ENCODE measurements at places on chromosomes 2 and 18. TPM values are rescaled to one million over a fixed set of nuclear protein-coding genes. Genes with fewer than 3 reads are reported as not detected.

DNA sequence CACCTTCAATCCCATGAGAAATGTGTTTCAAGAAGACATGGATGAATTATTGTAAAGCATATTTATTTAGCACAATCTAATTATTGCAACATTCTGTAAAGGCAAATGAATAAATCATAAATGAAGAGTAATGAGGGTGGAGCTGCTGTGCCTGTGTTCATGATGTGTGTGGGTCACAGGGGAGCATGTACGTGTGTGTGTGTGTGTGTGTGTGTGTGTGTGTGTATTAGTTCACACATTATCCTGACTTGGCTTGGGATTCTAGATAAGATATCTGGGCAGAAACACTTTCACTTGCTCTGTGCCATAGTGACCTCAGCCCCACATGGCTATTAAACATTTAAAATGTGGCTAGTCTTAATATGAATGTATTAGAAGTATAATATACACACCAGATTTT lies 361.8 kb downstream of the ALK start:
- DNase-seq = no peak
- H3K36me3 ChIP-seq = no peaks in the 10 kb centered on the region
- no peaks in the 10 kb centered on the region for H3K27me3 ChIP-seq
- H3K4me1 ChIP-seq = no peaks in the 10 kb centered on the region

DNA sequence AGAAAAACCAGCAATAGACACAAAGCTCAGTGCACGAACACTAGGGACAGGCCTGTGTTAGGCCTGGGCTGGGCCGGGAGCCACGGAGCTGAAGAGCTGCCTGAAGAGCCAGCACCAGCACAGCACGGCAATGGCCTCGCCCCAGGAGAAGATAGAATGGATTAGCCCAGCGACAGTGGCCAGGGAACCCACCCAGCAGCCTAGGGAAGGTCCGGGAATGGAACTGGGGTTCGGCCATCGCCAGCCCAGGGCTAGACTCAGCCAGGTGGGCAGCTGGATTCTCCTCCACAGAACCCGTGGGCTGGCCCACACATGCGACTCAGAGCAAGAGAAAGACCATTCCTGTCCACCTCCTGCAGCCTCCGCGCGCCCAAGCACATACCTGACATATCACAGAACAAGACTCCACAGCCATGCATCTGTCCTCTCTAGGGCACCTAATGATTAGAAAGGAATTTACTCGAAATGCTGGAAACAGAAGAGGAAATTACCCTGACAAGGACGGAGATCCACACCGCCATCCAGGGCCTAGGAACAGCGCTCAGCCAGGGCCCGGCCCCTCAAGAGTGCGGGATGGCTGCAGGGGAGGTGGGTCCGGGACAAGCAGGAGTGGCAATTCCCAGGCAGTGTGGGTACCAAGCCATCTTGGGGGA lies 82.8 kb downstream of the TMEM18 start:
- H3K4me1 ChIP-seq = no peaks in the 10 kb centered on the region
- H3K36me3 ChIP-seq = no peaks in the 10 kb centered on the region
- H3K27ac ChIP-seq = no peak overlapping the region
- no peak for DNase-seq

DNA sequence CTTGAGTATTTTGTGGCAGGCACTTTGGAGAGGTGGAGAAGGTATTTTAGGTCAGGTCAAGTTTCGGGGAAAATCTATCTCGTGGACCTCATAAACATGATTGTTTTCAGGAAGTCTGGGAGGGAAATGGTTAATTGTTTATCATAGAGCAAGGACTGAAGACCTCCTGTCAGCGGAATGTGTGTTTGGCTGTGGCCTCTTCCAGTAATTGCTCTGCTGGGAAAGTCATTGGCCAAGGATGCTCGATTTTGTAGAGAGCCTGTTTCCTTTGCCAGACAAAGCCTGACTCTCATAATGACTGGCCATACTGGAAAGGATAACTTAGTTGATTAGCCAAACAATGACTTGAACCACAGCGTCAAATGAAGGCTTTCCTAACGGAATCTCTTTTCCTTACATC lies 30.0 kb downstream of the IL1R2 start:
- no peak overlapping the region for H3K27ac ChIP-seq
- peaks cover 3% of the 10 kb centered on the region for H3K4me1 ChIP-seq
- H3K27me3 ChIP-seq = no peaks in the 10 kb centered on the region
- H3K4me3 ChIP-seq = no peak overlapping the region
- H3K36me3 ChIP-seq = no peaks in the 10 kb centered on the region

DNA sequence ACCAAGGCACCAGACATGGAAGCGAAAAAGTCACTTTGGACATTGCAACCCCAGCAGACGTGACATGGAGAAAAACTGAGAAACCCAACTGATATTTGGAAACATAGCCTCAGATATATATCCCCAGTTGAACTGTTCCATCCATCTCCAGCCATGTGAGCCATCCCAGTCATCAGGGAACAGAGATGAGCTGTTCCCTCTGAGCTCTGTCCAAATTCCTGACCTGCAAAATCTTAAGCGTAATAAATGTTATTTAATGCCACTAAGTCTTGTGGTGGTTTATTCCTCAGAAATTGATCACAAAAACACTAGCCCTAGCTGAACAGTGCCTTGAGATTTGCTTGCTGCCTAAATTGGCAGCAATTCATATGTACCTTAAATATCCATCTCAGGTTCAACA lies 182.8 kb downstream of the NRP2 start:
- H3K4me1 ChIP-seq = no peaks in the 10 kb centered on the region
- no peak overlapping the region for H3K4me3 ChIP-seq
- no peak overlapping the region for H3K27ac ChIP-seq
- no peaks in the 10 kb centered on the region for H3K27me3 ChIP-seq

- H3K27me3 ChIP-seq = no peaks in the 10 kb centered on the region
- peaks cover 22% of the 10 kb centered on the region for H3K4me1 ChIP-seq
- no peaks in the 10 kb centered on the region for H3K36me3 ChIP-seq
- no peak overlapping the region for H3K27ac ChIP-seq
- no peak overlapping the region for H3K4me3 ChIP-seq
Observed at GRCh38 chr2:71742953-71743601, 289.7 kb downstream of the DYSF start.

The SRSF7 gene
- total RNA-seq = 80.8 TPM

GRCh38 chr18:14098428-14098827 lies 33.8 kb downstream of the ZNF519 start:
- DNase-seq = no peak
- H3K36me3 ChIP-seq = no peaks in the 10 kb centered on the region

DNA sequence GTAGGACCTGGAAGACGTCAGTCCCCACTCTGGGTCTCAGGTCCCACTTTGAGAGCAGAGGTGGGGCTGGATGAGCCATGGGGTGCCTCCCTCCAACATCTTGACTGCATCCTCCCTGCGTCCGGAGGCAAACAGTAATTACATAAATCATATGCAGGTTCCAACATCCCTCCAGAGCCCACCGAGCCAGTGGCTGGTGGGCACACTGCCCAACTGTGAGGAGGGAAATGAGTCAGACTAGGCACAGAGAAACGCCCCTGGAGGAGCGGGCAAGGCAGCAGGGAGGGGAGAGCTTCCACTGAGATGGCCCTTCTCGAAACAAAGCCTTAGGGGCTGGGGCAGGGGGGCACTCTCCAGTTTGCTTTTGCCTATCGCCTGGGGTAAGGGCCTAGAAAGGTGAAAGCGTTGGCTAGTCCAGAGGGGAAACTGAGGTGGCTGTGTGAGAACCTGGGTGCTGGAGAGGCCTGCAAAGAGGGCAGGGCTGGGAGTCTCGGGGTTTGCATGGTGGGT lies 168.2 kb upstream of the MYCN start:
- H3K4me1 ChIP-seq = no peaks in the 10 kb centered on the region
- H3K36me3 ChIP-seq = no peaks in the 10 kb centered on the region
- H3K27me3 ChIP-seq = no peaks in the 10 kb centered on the region
- no peak for DNase-seq
- H3K4me3 ChIP-seq = no peak overlapping the region

DNA sequence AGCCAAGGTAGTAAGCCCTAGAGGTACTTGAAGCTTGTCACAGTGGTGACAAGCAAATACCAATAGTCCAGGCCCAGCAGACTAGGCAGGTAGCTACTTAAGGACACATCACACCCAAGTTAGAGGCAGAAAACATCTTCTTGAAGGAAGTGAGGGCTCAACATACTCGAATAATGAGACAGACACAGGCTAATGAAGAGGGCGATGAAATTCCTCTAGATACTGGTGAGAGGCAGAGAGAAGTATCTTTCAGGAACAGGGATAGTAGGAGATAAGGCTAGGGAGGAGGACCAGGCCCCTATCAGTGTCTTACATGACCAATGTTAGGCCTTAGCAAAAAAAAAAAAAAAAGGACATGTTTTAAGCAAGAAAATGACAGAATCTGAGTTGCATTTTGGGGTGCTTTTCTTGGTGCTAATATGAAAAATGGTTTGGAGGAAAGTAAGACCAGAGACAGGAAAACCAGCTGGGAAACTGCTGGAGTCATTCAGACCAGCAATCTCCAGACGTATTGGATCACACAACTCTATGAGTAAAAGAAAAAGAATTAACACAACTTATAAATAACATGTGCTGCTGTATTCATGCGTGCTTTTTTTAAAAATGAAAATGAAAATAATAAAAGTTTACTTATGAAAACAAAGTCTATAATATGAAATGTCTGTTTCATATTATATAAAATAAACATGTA lies 37.7 kb downstream of the COBLL1 start:
- H3K4me1 ChIP-seq = peaks cover 13% of the 10 kb centered on the region
- H3K27ac ChIP-seq = no peak overlapping the region
- no peak overlapping the region for H3K4me3 ChIP-seq
- no peaks in the 10 kb centered on the region for H3K36me3 ChIP-seq

The NT5DC4 gene
- total RNA-seq = not detected

DNA sequence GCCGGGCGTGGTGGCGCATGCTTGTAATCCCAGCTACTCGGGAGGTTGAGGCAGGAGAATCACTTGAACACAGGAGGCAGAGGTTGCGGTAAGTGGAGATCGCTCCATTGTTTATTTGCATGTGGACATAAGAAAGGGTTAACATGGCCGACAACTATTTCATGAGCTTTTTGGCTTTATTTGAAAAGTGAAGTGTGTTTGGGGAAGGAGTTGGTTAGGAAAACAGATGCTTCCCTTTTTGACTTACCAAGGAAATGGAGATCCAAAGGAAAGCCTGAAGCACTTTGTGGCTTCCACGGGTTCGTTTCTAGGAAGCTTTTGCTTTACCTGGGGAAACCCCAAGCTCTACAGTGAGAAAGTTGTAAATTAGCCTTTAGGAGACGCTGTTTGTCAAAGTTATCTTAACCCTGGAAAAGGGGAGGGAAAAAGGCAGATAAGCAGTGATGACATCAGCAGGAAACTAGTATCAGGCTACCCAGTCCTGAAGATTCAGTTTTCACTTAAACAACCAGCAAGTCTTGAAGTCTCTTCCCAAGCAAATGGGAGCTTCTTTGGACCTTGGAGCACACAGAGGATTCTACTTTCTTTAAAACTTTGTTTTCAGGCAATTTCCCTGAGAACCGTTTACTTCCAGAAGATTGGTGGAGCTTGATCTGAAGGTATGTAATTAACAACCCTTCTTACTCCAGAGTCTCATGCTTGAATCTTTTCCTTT lies at the start of gene CASP10:
Gene CASP10, plus strand, starts transcription at position 492 of the 715 bp plus-strand sequence. CDS start 2,637 bp downstream, outside the sequence.
- H3K27me3 ChIP-seq = no peaks in the 10 kb centered on the region
- DNase-seq = no peak
- H3K36me3 ChIP-seq = no peaks in the 10 kb centered on the region
- peak within 1 kb of the TSS; percentile 35 for H3K4me3 ChIP-seq
- H3K27ac ChIP-seq = peak within 1 kb of the TSS; percentile 63

The C2orf81 gene
- 2.3 TPM for total RNA-seq

The ARHGAP15 gene
- total RNA-seq = 9.8 TPM

GRCh38 chr2:119704670-119705120 lies 25.7 kb downstream of the TMEM177 start:
- H3K36me3 ChIP-seq = no peaks in the 10 kb centered on the region
- H3K4me1 ChIP-seq = peaks cover 29% of the 10 kb centered on the region
- no peak for DNase-seq
- H3K27ac ChIP-seq = no peak overlapping the region

DNA sequence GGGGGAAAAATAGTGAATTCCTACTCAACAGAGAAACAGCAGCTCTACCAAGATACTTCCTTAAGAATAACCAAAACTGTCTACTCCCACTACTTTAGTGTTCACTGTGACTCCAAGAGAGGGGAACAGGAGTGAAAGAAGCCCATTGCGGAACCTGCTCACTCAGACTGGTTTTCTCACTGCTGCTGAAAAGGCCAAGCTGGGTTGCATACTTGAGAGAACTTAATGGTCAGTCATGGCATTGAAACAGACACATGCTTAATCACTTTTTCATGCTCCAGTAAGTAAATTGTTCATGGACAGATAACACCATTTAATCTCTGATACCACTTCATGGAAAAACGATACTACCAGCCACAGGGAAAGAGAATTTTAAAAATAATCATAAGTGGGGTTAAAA lies 35.7 kb upstream of the SLC8A1 start:
- no peak overlapping the region for H3K27ac ChIP-seq
- no peak overlapping the region for H3K4me3 ChIP-seq
- peaks cover 4% of the 10 kb centered on the region for H3K4me1 ChIP-seq
- no peaks in the 10 kb centered on the region for H3K36me3 ChIP-seq
- peak; percentile 17 for DNase-seq

The NCKAP5 gene
- 1.2 TPM for total RNA-seq

GRCh38 chr2:240911641-240912265 lies 5.6 kb downstream of the CROCC2 start:
- H3K4me3 ChIP-seq = no peak overlapping the region
- H3K4me1 ChIP-seq = no peaks in the 10 kb centered on the region
- H3K27me3 ChIP-seq = no peaks in the 10 kb centered on the region
- no peak for DNase-seq

The G6PC2 gene
- total RNA-seq = not detected

The KIF1A gene
- total RNA-seq = 1.7 TPM
